ENCODE measurements at places on chromosomes 1 and 21.

GRCh38 chr1:232578651-232579195 lies 51.2 kb downstream of the SIPA1L2 start:
- DNase-seq: no peak

DNA sequence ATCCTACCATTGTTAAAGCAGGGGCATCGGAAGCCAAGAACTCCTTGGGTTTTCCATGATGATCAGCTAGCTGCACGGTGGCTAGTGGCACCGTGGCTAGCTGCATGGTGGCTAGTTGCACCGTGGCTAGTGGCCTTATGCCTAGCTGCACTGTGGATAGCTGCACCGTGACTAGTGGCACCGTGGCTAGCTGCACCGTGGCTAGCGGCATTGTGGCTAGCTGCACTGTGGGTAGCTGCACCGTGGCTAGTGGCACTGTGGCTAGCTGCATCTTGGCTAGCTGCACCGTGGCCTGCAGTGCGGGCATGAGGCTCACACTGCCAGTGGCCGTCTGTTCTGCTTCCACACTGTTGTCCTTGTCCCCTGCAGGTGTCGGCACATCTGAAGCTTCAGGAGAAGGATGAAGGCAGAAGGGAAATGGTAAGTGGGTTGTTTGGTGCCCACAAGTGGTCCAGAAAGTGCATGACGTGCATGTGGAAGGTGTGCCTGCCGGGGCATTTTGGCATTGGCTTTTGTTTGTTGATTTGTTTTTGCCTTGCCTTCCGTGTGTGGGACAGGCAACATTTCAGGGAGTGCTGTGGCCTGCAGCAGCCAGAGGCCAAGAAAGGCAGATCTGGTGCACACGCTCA lies 38.6 kb downstream of the TFF3 start:
- no peak for DNase-seq

- DNase-seq: no peak
Measured at GRCh38 chr1:211695135-211695816, 19.9 kb upstream of the NEK2 start.

DNA sequence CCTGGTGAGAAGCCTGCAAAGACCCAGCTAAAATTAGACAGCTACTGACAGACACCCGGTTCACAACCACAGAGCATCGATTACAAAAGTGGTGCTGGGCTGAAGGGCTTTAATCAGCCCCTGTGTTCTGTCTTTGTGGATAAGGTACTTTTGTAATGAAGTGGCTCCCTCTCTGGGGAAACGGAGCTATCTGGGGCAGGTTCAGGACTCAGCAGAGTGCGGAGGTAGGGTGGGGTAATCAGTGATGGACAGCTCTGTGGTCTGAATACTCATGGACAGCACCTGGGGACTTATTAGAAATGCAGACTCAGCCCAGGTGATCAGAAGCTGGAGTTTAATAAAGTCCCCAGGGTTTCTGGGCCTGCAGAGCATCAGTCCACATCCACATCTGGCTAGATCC lies 152.0 kb downstream of the MATN1 start:
- DNase-seq: no peak

DNA sequence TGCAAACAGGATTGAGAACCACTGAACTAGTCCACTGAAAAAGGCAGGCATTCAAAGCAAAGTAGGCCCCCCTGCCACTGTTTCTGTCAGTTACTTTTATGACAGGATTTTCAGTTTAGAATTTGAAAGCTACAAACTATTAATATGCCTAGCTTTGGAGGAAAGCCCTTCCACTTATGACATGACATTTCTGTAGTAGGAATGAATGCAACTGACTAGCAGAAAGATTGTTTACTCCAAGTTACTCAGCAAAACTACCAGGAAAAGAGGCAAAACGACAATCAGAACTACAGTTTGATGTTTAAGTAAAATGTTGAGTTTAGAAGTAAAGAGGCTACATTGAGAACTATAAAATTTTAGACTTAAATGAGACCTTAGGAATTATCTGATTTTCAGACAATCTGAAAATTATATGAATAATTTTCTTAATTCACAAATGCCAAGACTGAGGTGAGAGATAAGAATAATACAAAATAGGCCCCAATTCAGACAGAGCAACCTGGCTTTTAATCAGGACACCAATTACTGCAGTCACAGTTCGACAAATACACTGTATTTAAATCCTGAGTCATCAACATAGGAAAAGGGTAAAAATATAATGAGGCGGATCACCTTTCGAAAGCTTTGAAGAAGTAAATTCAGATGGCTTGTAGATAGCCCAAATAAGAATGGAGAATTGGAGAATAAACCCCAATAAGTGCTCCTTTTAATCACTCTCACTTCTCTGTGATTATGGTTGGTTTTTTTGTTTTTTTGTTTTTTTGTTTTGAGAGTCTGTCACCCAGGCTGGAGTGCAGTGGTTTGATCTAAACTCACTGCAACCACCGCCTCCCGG lies 2.2 kb downstream of the PRKAB2 start:
- no peak for DNase-seq

- DNase-seq: no peak
Measured at GRCh38 chr1:111992476-111992875, 3.0 kb upstream of the KCND3 start.

DNA sequence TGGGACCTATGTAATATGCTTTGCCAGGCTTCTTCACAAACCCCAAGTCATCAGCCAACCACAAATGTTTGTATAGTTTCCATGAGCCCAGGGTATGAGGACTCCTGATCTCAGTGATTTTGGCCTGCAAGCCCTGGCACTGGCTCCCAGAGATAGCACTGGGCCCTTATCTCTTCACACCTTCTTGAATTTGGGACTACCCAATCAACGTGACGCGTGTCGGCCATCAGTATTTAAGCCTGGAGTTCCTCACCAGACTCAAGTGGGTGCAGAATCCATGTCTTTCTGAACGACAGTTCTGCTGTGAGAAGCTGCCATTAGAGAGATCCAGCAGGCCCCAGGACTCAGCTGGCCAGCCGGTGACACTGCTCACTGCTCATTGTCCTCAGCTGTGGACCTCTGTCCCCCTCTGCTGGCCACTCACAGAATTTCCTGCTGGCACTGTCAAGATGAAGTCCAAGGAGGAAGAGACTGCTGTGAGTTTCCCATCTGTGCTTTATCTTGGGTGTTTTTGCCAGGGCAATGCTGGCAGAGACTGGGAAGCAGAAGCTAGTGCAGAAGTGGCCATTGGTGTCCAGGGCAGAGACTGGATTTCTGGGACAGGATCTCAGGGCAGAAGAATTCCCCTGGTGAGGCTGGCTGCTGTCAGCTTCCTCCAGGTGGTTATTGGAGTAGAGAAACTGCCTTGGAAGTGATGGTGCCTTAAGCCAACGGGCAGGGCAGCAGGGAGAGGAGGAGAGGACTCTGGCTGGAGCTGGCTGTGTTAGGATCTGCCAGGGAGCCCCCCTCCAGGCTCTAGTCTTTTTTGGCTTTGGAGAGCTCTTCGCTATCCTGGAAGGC lies 28.4 kb downstream of the TMCC2 start:
- DNase-seq: peak; percentile 89

- no peak for DNase-seq
Measured at GRCh38 chr1:166350490-166350889, 183.7 kb upstream of the FAM78B start.

DNA sequence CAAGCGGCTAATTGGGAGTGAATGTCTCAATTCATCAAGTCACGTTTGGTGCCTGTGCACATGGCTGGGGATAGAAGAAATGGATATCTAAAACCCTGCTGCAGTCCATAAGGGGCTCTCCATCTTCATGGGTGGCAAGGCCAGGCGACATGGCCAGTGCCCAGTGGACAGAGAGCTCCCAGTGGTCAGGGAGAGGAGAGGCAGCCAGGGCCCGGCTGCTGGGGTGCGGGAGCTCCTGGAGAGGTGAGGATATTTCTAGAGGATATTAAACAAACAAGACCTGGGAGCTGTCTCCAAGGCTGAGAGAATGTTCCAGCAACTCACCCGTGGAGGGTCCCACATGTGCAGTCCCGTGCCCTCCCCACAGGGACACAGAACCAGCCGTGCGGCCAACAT lies 368.8 kb upstream of the C1orf174 start:
- no peak for DNase-seq

- DNase-seq: no peak
Measured at GRCh38 chr1:47184822-47185677, 4.8 kb downstream of the PDZK1IP1 start.

GRCh38 chr1:85306236-85306635 lies 29.8 kb upstream of the BCL10 start:
- DNase-seq: no peak

GRCh38 chr1:41842993-41843755 lies 75.5 kb downstream of the HIVEP3 start:
- no peak for DNase-seq

DNA sequence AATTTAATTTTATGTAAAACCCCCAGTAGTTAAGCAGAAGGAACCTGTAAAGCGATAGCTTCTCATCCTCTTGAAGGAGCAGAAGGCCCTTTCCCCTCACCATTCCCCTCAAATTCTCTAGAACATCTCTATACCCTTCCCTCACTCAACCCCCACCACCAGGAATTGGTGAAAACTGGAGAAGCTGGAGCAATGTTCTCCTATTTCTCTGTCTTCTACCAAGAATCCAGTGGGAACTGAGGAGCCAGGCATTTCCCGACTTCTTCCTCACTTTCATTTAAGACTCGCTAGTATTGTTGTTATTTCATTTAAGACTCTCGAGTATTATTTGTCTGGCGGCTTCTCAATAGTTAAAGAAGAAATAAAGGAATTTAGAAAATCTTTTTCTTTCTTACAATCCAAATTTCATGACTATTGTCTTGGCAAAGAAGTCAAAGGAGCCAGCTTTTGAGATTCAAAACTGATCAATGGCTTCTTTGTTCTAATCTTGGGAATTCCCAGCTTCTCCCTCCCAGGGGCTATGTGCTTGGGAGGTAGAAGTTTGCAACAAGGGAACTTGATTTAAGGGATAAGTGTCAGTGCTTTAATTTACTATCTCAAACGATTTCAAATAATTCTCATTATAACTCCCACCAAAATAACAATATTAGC lies 253.3 kb upstream of the ADGRL2 start:
- no peak for DNase-seq

DNA sequence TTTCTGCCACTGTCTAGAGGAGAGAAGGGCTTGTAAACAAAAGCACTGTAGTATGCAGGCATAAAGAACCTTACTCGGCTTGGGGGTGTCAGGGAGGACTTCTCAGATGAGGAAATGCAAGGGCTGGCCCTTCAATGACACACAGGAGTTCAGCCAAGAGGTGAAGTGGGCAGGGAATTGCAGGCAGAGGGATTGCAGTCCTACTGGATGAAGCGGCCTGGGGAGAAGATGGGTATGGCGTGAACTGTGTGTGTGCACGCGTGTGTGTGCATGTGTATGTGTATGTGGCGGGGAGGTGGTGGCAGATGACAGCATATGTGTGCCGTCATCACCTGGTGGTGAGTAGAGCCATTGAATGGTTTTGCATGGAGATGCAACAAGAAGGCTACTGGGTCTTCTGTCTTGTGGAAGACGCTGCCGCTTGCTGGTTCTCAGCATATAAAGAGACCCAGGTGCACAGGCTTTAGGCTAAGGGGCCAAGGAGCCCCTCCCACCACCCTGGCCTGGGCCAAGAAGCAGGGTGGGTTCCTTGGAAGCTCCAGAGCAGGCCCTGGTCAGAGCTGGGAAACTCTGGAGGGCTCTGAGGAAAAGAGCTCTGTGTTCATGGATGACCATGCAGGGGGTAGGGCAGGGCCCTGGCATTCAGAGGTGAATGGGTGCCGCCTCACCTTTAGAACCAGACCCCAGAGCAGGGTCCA lies 4.1 kb upstream of the EPS8L3 start:
- no peak for DNase-seq

- DNase-seq: no peak
Measured at GRCh38 chr1:172146141-172146850, 274.2 kb upstream of the C1orf105 start.

- no peak for DNase-seq
Measured at GRCh38 chr1:71307451-71307850, 226.6 kb upstream of the ZRANB2 start.

- DNase-seq: peak; percentile 20
Measured at GRCh38 chr1:47616906-47617305, 179.1 kb downstream of the FOXD2 start.

- no peak for DNase-seq
Measured at GRCh38 chr1:41806472-41807155, 112.1 kb downstream of the HIVEP3 start.

DNA sequence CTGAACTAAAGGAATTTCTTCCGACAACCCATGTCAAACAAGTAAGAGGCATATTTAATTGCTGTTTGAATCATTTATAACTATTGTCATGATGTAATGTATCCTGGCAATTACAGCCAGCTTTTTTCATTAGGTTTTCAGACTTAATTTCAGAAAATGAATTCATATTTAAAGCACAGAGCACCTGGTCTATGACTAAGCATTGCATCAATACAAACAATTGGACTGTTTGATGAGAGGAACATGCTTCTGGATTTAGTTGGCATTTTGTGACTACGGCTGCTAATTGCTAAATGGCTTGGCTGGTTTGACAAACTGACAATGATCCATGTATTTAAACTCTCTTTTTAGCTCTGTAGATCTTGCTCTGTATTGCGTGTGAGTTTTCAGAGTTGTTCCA lies 853.4 kb downstream of the NCAM2 start:
- DNase-seq: no peak

- DNase-seq: no peak
Measured at GRCh38 chr1:51922040-51922439, 43.5 kb upstream of the NRDC start.

- DNase-seq: no peak
Measured at GRCh38 chr21:15433091-15433490, 296.7 kb upstream of the USP25 start.

- DNase-seq: no peak
Measured at GRCh38 chr1:14648896-14649855, 50.7 kb downstream of the KAZN start.

DNA sequence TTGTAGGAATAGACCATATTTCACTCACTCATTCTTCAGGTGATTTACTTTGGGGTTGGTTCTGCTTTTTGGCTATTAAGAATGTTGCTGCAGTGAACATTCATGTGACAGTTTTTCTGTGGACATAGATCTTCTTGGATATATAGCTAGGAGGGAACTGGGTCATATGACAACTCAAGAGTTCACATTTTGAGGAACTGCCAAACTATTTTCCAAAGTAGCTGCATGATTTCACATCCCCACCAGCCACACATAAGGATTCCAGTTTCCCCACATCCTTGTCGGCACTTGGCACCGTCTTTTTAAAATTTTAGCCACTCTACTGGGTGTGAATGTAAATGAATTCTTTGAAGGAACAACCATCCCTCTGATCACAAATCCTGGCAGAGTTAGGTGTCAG lies 126.0 kb downstream of the PRDM2 start:
- DNase-seq: no peak

GRCh38 chr1:40301066-40301465 lies 16.0 kb downstream of the COL9A2 start:
- no peak for DNase-seq

All from ecto neural progenitor cell (in vitro differentiated cells).